ENCODE measurements at places on chromosomes 3 and 15.

GRCh38 chr3:146712806-146713205 lies 107.7 kb upstream of the PLSCR5 start:
- DNase-seq = no peak

- DNase-seq = no peak
Measured at GRCh38 chr3:25572336-25572735, 92.4 kb downstream of the TOP2B start.

GRCh38 chr15:76871930-76872329 lies 33.2 kb downstream of the SCAPER start:
- DNase-seq = no peak

DNA sequence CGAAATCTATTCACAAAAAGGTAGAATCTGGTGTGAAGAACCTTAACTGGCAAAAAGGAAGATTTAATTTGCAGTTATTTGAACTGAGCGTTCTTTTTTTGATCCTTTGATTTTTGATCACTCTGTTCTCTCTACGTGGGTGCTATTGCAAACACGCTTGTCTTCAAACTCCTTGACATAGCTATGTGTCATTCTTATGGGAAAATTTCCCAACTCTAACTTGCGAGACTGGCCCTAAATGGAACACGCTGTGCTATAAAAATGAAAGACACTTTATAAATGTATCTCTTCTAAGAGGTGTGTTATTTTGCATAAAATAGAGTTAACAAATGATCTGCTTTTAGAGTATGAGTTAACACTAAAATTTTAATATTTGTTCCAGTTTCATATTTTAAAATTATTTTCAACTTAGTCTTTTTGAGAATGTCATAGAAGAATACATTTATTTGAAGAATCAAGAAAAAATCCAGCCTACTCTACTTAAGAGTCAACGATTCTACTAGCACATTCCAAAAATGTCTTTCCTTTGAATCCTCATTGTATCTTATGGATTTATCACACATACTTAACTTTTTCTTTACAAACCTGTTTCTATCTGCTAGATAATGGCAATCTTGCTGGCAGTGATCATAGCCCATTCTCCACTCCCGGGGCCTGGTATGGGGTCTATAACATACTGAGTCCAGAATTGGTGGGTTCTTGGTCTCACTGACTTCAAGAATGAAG lies 610.0 kb upstream of the TBL1XR1 start:
- no peak for DNase-seq

DNA sequence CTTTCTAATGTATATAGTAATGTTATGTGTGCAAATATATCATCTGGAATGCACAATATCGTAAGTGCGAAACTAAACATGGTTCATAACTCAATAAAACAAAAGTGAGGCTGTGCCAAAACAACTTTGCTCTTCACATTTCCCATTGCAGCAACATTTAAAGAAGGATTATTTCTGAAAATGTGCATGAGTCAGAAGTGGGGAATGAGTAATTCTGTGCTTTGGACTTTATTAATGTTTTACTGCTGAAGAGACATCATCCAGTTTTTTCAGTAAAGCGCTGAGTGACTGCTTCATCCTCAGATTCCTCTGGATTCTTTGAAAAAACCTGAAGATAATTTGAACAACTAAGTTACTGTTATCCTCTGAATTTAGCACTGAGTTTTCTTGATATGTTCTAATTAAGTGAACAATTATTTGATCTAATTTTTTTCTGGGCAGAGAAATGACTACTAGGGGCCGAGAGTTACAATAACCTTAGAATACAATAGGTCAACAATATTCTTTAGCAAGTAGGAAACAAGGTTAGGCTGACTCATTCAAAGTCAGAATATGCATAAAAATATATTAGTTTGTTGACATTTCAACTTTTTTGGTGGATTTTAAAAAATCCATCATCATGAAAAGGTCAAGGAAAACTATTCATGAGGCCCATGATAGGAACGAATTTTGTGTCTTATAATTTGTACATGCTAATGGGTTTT lies 20.0 kb upstream of the PLCL2 start:
- no peak for DNase-seq

All from NCI-H1436 (cell line).